Stimulated activated CD8-positive, alpha-beta memory T cell treated with anti-CD3 and anti-CD28 coated beads, Interleukin-7, amount 100 ng/mL, for 4 hours (primary cell): ENCODE measurements at places on chromosomes 5 and 9.
A peak's percentile ranks its signal among the peaks of the same experiment; 100 is the strongest.

GRCh38 chr9:73183917-73184861 lies 32.5 kb downstream of the ANXA1 start:
- DNase-seq, result no peak

GRCh38 chr9:17319864-17320263 lies 185.0 kb downstream of the CNTLN start:
- no peak for DNase-seq

DNA sequence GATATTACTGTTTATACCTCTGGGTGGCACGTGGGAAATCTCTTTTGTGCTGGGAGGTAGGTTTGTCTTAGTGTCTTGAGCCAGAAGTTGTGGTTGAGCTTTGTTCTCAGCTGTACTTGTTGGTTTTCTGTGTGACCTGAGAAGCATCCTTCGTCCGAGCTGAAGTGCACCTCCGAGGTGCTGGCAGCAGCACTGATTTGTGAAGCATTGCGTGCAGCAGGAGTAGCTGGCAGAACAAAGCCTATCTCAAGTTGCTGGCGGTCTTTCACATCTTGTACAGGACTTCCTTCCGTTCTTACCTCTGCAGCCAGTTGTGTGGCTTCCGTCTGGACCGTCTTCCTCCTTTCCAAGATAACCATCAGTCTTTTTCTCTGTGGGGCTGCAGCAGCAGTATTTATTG lies 4.3 kb downstream of the PRRC2B start:
- peak; percentile 42 for DNase-seq

GRCh38 chr9:136014147-136014923 lies 53.2 kb upstream of the UBAC1 start:
- no peak for DNase-seq

GRCh38 chr9:129013674-129014073 lies 14.5 kb downstream of the SH3GLB2 start:
- DNase-seq, result no peak

DNA sequence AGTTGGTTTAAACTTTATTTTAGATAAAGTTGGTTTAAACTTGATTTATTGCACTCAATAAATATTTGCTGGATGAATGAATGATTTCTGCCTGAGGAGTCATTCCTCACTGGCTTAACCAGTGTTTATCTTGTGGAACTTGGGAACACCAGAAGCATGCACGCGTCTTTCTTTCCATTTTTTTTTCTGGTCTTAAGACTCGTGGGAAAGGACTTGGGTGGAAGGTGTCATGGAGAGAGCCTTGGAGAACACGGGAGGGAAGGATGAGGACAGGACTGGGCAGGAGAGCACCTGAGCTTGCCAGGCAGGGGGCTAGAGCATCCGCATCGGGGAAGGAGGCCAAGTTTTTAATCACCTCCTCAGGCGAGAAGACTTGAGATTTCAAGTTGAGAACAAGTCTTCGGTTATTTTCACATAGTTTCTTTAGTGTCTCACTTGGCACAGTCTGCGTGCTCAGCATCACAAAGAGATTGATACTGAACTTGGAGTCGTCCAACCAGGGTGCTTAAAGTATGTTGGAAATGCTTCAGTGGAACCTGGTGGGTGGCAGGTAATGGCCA lies 144.2 kb downstream of the PDZD2 start:
- no peak for DNase-seq

GRCh38 chr5:109823597-109823996 lies 133.9 kb downstream of the MAN2A1 start:
- DNase-seq, result no peak

DNA sequence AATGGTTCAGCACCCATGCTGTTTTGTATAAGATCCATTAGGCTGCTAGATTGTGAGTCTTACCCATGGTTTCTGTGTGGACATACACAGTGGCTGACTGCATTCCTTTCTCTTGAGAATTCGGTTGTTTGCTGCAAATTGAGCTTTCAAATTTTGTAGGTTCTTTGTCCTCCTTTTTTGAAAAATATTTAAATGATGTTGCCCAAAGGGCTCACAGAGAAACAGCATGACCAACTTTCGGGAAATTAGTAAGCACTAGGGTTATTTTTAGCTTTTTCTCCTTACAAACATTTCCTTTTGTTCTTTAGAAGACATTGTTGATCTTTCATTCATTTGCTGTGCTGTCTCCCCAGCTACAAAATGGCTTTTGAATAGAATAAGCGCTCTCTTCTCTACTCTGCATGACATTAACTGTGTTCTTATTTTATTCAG lies 79.4 kb downstream of the NLN start:
- DNase-seq, result no peak

GRCh38 chr5:103774721-103775120 lies 212.1 kb upstream of the NUDT12 start:
- DNase-seq, result no peak

DNA sequence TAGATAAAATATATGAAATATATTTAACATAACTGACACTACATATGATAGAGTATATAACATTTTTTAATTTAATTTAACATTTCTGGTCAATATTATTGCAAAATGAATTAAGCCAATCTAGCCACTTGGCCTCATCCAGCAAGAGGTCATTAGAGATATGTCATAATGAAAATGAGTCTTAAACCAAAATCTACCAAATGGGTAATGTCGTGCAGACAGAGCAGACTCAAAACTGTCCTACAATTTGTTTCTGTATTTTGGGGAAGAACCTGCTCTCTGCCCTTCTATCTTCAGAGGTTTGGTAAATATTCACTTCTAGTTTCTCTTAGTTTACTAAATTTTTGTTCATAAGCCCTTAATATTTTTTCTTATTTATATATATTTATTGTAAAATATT lies 61.4 kb downstream of the ARHGEF28 start:
- no peak for DNase-seq

DNA sequence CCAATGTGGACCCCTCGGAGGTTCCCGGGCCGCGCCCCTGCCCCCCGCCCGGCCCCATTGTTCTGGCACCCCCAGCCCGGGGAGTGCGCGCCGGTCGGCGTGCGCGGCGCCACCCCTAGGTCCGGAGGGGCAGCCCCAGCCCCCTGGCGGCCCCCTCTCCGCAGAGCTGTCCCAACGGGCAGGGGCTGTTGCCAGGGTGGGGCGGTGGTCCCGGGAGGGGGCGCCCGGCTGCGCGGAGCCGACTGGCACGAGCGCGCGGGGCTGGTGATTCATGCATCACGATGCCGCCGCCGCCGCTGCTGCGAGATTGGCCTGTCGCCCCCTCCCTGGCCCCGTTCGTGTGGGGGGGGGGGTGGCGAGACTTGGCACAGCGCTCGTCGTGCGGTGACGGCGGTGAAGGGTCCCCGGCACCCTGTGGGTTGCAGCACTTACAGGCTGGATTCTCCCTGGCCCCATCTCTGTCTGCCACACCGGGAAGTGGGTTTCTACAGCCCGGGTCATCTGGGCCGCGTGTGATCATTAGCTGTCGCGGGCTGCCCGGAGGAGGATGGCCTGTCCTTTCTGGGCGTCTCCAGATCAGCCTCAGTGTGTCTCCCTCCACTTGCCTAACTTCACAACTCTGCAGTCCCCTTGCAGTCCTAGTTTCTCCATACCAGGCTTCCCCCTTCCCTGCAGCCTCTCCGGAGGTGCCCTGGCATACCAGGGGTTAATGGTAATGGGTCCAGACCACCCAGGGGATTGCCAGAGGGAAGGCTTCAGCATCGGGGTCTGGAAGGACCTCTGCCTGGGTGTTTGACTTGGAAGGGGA lies 858 bp downstream of the NCS1 start:
- DNase-seq, result peak; percentile 27

- DNase-seq, result no peak
Measured at GRCh38 chr9:131084661-131085369, 11.5 kb upstream of the AIF1L start.

- peak; percentile 36 for DNase-seq
Measured at GRCh38 chr5:143402553-143403333, 743 bp downstream of the NR3C1 start.

DNA sequence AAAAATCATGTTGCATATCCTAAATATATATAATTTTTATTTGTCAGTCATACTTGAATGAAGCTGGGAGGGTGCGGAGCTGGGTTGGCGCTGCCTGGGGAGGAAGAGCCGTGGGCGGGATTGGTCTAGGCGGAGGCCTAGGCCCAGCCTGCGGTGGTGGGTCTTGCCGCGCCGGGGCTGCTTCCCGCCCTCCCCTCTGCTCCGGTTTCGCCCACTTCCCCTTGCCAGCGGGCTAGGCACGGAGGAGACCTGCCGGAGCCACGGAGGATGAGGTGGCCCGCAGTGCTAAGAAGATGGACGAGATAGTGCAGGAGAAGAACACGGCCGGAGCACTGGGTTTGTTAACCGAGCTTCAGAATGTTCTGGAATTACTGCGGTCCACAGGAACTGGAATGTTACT lies 54.0 kb upstream of the IGFBPL1 start:
- DNase-seq, result no peak

DNA sequence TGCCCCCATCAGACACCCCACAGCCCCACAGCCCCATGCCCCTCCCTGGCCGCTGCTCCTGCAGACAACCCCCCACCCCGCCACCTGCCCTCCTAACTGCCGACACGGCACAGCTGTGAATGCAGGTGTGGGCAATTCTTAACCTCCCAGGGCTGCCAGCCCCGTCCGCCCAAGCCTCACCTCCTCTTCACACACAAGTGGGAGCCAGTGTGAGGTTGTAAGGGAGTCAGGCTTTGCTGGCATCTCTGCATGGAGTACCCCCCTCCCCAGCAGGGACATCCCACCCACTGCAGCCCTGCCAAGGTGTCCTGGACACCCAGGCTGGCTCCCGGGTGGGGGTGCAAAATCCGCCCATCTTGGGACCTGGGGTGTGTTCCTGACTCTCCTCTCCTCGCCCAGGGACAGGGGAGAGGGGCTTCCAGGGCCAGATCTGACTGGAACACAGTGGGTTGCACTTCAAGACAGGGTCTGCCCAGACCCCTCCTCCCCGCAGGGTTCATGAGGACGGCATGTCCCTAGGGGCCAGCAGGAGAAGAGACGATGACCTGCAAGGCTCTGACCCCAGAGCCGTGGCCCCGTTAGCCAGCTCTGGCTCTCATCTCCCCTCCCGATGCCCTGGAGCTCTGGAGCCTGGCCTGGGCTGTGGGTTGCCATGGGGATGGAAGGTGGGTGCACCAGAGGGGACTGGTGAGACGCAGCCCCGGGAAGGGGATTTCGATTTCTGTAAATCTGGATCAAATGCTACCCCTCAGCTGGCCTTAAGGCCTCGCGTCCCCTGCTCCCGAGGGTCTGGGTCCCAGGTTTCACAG lies 34.4 kb downstream of the SARDH start:
- DNase-seq, result no peak

DNA sequence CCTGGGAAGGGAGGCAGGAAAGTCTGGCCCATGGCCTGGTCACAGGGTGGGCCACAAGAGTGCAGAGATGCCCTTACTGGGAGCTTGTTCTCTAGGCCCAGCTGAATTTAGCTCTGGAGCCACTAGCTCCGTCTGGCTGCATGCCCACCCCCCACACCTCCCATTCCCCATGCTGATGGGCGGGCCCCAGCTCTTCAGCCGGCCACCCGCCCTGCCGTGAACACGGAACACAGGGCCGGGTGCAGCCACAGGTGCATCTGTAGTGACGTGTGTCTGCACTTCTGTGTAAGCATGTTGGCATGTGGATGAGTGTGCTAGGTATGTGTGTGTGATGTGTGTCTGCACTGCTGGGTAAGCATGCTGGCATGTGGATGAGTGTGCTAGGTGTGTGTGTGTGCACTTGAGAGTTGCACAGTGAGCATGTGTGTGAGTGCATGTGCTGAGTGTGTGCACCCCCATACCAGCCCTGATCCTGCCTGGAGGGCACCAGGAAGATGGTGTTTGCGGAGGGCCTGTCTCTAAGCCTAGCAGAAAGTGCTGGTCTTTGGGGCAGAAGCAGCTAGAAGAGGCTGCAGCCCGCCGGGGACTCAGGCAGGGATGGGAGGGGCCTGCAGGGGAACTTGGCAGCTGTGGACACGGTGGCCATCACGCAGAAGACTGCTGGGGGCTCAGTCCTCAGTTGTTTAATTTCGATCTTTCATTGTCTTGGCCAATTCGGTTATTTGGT lies 136.4 kb downstream of the CACNA1B start:
- no peak for DNase-seq

- DNase-seq, result no peak
Measured at GRCh38 chr5:1312206-1312605, 17.3 kb upstream of the TERT start.

- peak; percentile 66 for DNase-seq
Measured at GRCh38 chr5:132099076-132099748, 25.6 kb downstream of the CSF2 start.

DNA sequence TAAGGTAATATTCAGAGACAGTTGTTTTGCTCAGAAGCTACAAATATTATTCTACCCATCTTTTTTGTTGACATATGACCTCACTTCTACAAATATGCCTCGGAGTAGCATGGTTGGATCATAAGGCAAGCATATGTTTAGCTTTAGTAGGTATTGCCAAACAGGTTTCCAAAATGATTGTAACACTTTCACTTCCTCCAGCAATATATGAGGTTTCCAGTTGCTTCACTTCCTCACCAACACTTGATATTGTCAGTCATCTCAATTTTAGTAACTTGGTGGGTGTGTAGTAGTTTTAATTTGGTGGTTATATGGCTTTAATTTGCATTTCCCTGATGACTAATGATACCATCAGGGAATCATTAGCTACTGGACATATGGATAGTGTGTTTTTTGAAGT lies 46.7 kb downstream of the TNFSF8 start:
- DNase-seq, result no peak

GRCh38 chr5:76190356-76190755 lies 107.2 kb downstream of the SV2C start:
- no peak for DNase-seq

DNA sequence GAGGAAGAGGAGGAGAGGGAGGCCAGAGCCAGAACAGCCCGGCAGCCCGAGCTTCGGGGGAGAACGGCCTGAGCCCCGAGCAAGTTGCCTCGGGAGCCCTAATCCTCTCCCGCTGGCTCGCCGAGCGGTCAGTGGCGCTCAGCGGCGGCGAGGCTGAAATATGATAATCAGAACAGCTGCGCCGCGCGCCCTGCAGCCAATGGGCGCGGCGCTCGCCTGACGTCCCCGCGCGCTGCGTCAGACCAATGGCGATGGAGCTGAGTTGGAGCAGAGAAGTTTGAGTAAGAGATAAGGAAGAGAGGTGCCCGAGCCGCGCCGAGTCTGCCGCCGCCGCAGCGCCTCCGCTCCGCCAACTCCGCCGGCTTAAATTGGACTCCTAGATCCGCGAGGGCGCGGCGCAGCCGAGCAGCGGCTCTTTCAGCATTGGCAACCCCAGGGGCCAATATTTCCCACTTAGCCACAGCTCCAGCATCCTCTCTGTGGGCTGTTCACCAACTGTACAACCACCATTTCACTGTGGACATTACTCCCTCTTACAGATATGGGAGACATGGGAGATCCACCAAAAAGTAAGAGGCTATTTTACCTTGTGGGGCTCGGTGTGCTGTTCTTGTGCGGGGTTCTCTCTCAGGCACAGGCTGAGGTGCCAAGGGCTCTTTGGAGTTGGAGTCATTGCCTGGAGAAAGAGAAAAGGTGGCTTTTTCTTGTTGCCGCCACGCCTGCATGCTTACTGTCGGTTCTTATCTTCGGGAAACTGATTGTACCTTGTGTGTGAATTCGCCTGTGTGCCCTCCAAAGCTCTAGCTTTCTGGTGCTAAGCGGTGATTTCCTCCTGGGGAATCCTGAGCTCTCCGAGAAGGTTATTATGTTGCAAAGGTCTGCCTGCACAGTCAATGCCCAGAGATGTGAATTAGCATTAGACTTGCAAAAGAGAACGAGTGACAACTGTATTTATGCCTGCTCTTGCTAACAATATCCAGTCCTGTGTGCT lies at the start of gene ISL1:
Gene ISL1, plus strand, starts transcription at position 318 of the 991 bp plus-strand sequence. Its CDS starts 224 bp downstream, at position 542.
- no peak for DNase-seq
